Right atrium auricular region (tissue), 2 donors: ENCODE measurements at places on chromosomes 2 and 18. TPM values are rescaled to one million over a fixed set of nuclear protein-coding genes. Genes with fewer than 3 reads are reported as not detected.

Gene WNT10A
- total RNA-seq = 0.90 TPM

DNA sequence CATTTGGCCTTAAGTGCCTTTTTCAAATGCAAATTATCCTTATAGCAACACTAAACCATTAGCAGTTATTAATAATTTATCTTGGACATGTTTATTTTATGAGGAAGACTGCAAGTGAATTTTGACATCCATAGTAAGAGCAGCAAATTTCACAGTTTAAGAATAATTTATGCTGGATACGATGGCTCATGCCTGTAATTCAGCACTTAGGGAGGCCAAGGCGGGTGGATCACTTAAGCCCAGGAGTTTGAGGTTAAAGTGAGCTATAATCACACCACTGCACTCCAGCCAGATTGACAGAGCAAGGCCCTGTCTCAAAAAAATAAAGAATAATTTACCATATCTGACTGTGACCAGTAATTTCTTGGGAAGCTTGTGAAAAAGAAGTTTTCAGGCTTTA, 286.2 kb downstream of the TMX3 start:
- no peak for DNase-seq

Gene SEPTIN2
- total RNA-seq = 143 TPM

DNA sequence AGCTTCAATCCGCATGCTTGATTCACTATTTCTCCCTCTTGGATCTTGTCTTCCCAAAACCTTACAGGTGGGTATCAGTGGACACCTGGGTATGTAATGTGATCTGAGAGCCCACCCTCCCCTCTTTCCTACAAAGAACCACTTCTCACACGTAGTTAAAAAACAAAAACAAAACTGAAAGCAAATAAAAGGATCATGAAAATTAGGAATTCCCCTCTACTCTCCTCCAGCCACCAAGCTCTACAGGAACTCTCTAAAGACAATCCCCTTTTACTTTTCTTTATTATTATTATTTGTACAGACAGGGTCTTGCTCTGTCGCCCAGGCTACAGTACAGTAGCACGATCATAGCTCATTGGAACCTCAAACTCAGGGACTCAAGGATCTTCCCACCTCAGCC, 40.8 kb upstream of the MYO1B start:
- DNase-seq = no peak

Gene LYPD1
- total RNA-seq = not detected

GRCh38 chr2:38301340-38301968, 75.6 kb downstream of the ATL2 start:
- no peak for DNase-seq

GRCh38 chr18:22165049-22165602, 4.3 kb upstream of the GATA6 start:
- DNase-seq = no peak

Gene NYAP2
- total RNA-seq = not detected

- DNase-seq = no peak
Observed at GRCh38 chr2:152419944-152420343, 85.0 kb downstream of the FMNL2 start.

GRCh38 chr2:173044686-173045085, 31.0 kb upstream of the MAP3K20 start:
- no peak for DNase-seq

- DNase-seq = no peak
Observed at GRCh38 chr2:239407112-239407511, 6.3 kb upstream of the HDAC4 start.

GRCh38 chr2:109009920-109010610, 21.0 kb upstream of the EDAR start:
- DNase-seq = no peak

DNA sequence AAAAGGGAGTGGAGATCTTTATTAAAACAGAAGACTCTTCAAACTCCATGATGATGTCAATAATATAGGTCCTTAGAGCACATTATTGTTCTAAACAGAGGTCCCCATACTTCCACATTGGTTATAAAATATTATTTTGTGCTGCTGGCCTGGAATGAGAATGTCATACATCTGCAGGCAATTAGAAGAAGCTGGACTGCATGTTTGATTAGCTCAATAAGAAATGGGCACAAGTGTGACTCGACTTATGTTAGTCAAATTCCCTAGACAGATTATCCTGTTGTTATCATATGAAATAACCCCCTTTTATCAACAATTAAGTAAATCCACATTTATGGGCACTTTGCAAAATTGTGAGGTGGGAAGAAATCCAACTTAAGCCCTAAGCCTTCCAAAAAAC, 8.8 kb downstream of the EFEMP1 start:
- DNase-seq = no peak

Gene AFF3
- 16.2 TPM for total RNA-seq

DNA sequence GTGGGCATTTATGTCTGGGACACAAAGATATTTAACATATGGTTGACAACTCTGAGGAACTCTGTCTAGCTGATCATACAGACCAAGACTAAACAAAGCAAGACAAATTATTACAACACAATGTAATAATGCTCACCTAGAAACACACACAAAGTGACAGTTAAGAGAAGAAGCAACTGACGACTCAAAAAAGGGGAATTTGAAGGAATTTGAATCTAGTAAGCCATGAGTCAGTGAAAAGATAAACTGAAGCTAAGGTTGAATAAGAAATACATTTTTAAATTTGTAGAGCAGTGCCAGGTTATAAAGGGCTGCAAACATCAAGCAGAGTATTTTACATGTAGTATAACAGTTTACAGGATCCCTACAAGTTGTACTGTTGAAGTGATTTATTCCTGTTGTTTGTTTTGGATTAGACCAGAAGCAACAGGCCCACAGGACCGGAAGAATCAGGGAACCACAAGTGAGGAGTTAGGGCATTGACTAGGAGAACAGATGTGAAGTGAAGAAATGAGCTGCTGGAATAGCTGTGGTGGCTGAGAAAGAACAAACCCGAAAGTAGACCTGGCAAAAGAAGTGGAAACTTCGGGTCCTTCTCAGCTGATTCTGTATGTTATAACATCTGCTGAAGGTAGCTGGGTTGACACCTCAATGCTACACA, 35.6 kb downstream of the IFIH1 start:
- no peak for DNase-seq
